ENCODE measurements at places on chromosomes 11 and 22.

DNA sequence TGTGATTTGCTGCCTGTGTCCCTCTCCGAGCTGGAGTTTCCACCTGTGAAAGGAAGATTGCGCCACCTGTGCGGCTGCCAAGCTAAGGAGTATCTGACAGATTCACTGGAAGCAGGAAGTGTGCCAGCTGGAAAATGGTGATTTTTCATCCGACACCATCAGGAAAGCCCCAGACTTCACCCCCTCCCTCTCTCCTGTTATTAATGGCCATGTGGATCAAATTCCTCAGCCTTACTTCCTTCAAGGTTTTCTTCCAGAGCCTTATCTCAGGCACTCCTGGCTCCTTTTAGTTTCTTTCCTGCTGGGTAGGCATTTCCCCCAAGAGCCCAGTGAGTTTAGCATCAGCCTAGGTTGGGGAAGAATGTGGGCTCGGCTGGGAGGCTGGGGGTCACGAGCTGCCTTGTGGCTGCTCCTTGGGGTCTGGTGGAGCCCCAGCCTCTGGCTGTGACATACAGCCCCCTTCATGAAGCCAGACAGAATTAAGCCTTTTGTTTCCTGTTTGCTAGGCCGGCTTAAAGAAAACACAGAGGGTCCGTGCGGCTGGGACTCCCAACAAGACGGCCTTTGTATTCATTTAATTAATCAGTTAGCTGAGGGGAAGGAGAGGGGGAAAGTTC, 37.1 kb downstream of the PKNOX2 start:
- DNase-seq: no peak

DNA sequence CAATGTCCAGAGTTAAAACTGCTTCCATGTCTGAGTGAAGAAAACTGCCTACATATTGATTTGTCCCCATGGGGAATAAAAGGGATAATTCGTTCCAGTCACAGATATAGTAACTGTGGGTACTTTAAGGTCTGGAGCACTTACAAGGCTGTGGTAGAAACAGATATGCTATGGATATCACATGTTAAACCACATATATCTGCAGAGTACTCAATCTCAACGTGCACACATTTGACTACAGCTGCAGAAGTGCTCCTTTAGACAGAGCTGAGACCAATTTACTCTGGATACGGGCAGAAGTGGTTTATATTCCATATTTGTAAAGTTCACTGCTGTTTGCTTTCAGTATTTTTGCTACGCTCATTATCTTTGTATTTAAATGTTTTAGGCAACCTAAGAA, 9.7 kb upstream of the MS4A2 start:
- peak; percentile 67 for DNase-seq

DNA sequence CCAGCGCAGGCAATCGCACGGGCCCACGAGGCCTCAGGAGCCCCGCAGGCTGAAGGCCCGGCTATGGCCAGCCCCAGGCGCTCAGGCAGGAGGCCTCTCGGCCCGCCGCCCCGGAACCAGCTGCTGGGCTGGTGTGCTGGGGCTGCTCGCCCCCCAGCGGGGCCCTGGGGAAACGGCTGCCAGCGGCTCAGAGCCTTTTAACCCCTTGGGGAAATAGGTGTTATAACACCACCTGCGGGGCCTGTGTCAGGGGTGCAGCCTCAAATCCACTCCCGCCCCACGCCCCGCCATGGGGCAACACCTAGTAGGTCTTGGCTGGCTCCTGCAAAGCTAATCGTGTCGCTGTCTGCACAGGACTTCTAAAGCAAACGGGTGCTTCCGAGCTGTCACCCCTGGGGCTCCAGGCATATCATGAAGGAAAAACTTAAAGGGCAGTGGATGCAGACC, 237.4 kb downstream of the TTC28 start:
- DNase-seq: peak; percentile 90

DNA sequence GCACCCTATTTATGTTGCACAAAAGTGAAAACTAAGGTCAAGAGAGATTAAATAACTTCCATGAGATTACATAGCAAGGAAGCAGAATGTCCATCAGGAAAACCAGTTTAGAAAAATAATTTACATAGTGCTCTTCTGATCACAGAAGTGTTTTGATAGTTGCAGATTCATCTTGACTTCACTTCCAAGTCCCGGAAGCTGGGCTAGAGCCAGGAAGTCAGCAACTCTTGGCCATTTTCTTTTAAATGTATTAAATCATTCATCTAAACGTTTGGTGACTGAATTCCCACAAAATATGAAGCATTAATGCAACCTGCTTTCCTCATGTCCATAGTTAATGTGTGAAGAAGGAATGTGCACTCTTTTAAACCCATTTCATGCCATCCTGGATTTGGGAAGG, 29.7 kb downstream of the APLP2 start:
- DNase-seq: no peak

GRCh38 chr11:10483584-10483983, 28.5 kb downstream of the AMPD3 start:
- DNase-seq: no peak

- DNase-seq: no peak
Measured at GRCh38 chr22:49893025-49893424, 25.2 kb downstream of the ALG12 start.

GRCh38 chr11:10488121-10488933, 33.3 kb downstream of the AMPD3 start:
- no peak for DNase-seq

GRCh38 chr11:67561971-67562619, 21.5 kb upstream of the GSTP1 start:
- DNase-seq: no peak

DNA sequence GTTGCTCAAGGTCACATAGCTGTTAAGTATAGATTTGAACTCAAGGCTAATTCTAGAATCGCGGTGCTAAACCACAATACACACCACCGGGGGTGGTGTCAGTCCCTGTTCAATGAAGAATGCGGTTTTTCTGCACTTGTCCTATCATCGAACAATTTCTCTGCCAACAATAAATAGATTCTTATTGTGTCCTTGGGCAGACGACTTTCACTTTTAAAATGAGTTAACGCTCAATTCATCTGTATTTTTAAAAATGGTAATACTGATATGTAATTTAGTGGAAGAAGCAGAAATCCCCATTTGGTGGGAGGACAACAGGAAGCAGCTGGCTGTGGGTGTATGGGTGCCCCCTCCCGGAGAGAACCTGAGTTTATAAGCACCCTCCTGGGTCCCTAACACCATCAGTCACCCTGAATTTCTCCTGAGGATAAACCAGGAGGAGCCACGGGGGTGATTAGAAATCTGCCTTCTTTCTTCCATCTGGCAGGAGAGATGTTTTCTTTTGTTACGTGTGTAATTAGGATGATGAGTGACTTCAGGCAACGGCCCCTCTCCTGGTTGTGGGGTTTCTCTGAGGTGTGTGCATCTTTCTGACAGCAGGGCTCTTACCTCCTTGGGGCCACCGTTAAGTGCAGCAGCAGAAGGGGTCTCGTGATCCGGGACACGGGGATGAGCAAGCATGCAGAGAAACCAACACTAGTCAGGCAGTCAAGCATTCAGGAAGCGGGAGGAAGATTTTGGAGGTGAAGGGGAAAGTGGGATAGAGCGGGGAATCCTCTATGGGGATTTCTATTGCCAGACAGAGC, 87.7 kb downstream of the GRAMD1B start:
- DNase-seq: no peak

DNA sequence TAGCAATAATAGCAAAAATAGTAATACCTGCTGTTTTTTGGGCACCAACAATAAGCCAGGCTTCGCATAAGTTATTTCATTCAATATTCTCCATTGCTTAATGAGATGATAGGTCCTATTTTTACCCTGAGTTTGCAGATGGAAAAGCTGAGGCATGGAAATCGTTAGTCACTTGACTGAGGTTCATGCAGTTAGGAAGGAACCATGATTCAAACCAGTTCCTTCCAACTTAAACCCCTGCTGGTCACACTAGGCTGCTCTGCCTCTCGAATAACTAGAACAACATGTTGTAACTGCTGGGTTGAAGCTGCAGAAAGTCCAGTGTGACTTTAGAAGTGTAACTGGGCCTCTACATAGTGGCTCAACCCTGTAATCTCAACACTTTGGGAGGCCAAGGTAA, 69.3 kb downstream of the SEZ6L start:
- no peak for DNase-seq

DNA sequence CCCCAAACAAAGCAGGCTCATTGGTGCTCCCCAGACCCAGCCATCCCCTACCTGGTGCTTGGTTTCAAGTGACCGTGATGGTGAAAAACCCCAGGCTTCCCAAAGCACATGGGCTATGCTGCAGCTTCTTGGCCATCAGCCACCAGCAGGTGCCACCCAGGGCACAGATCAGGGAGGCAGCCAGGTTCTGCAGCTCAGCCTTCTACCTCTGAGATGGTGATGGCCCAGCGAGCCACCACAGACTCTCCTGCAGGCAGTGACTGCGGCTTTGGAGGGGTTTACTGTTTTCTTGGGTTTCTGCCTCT, 70.0 kb upstream of the ALX4 start:
- DNase-seq: no peak

- DNase-seq: no peak
Measured at GRCh38 chr11:115653926-115654325, 149.7 kb upstream of the CADM1 start.

DNA sequence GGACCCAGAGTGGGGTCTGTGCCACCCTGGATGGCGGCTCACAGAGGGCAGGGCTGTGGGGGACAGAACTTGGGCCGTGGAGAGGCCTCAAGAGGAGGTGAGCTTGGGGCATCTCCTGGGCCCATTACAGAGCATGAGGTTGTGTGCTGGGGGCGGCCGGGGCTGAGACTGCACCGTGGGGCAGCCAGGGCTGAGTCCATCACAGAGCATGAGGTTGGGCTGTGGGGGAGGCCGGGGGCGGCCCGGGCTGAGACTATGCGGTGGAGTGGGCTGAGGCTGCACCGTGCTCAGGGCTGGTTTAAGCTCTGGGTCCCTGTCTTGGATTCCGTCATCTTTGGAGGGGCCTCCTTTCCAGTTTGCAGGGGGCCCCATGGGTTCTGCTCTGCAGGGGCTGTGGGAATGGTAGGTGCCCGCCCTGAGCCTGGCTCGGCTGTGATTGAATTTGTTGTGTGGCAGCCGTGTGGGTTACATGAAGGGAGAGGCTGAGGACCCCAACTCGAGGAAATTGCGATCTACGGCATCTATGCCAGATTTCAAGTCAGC, 38.1 kb upstream of the MUC5AC start:
- DNase-seq: no peak

GRCh38 chr22:23751441-23751996, 607 bp upstream of the ZNF70 start:
- DNase-seq: peak; percentile 57

GRCh38 chr11:78312712-78313111, 104.9 kb downstream of the GAB2 start:
- peak; percentile 22 for DNase-seq

DNA sequence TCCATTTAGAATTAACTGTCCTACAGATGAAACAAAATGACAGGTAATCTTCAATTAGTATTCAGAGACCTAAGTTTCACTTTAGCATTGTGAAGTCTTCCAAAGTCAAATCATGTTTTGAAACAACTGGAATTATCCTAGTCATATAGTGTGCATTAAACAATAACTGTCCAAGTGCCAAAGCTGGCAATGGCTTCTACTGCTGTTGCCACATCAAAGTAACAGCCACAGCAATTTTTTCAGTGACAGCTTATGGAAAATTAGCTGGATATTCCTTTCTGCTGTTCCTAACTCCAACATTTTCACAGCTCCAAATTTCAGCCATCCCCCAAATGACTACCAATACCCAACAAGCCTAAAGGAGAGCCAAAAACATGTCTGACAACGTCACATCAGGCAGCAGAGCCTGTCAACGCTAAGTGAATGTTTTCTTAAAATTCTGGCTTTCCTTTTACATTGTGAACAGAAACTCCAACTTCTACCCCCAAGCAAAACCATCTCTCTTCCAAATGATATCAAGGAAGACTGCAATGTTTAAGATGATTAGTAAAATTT, 45.3 kb upstream of the CCDC34 start:
- no peak for DNase-seq

DNA sequence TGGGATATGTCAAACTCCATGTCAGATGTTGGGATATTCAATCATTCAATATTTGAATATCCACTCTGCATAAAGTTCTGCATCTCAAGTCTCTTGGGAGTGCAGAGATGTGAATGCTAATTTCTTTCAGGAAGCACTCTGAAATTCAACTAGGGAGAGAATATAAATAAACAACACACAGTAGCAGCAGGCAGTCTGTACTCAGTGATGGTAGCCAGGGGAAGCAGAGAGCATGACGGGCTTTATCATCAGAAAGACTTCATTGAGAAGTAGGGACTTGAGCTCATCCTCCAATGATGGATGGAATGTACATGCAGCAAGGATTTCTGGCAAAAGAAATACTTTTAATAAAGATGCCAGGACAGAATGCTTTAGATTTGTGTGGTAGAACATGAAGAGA, 9.8 kb upstream of the TEAD1 start:
- no peak for DNase-seq

GRCh38 chr11:26037716-26038115, 294.2 kb upstream of the ANO3 start:
- no peak for DNase-seq

GRCh38 chr11:129938764-129939163, 43.4 kb upstream of the NFRKB start:
- no peak for DNase-seq

DNA sequence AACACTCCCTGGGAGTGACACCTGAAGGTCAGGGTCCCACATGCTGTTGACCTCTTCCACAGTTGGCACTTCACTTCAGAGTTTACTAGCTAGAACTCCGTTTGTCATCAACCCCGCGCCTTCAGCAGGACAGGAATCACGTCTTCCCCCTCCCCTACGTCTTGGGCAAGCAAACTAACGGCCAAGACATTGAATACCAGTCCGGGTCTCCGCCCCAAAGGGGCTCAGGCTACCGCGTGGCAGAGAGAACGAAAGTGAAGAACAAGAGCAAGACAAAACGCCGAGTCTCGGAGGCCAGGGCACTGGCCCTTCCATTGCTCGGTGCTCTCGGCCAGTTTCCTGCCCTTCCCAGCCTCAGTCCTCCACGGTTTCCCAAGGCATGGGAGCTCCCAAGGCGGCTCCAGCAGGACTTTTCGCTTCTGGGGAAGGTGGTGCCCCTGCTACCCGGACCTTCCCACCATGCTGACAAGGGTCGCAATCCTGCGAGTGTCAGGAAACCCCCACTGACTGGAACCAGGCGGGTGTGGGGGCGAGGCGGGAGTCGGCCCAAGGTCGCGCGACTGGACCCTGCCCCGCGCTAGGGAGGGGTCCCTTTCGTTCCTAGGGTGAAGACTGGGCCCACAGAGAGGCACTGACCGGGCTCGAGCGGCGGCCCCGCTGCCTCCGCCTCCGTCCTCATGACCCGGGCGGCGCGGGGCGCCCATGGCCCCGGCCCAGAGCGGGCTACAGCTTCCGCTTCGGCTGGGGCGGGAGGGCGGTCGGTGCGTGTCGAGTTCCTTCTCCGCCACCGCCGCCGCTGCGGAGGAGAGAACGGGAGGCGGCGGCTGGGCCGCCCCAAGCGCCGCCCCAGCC, at the start of gene GUCD1:
GUCD1 (minus strand) TSS at position 826 of the 852 bp plus-strand sequence; CDS start at position 679, 147 bp downstream.
- DNase-seq: peak; percentile 51

GRCh38 chr11:97702951-97703350, 1313.1 kb downstream of the JRKL start:
- DNase-seq: peak; percentile 8
